ENCODE measurements at places on chromosomes 3 and 15.

DNA sequence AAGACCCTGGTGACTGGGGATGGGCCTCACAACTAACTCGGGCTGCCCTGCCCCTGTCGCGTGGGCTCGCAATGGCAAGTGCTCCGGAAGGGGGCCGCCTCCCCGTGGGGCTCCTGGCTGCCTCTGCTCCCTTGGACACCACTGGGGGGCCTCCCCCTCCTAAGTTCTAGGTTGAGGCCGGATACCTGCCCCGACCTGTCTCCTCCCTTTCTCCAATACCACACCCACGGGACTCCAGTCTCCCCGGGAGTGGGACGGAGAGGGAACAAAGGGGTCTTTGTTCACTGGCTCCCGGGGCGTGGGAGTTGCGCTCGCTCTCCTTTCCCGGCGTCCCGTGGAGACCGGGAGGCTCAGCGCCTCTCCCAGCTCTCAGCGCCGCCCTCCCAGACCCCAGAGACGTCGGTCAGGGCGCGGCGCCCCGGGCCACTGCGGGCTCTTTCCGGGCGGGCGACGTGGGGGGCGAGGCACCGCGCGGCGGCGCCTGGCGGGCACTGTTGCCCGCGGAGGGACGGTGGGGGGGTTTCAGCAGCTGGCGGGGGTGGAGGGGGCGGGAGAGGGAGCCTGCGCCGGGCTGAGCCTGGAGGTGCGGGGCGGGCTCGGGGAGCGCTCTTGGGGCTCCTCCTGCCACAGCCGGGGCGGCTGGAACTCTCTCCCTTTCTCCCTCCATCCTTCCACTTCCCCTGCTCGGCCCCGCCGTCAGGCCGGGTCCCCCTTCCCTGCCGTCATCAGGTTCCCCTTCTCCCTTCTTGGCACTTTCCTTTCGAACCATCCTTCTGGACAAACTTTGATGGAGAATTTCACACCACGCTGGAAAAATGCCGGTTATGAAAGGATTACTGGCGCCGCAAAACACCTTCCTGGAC lies at the start of gene KCNH8:
KCNH8 (plus strand) TSS at position 606 of the 863 bp plus-strand sequence; CDS start at position 816, 210 bp downstream.
- DNase-seq = no peak

DNA sequence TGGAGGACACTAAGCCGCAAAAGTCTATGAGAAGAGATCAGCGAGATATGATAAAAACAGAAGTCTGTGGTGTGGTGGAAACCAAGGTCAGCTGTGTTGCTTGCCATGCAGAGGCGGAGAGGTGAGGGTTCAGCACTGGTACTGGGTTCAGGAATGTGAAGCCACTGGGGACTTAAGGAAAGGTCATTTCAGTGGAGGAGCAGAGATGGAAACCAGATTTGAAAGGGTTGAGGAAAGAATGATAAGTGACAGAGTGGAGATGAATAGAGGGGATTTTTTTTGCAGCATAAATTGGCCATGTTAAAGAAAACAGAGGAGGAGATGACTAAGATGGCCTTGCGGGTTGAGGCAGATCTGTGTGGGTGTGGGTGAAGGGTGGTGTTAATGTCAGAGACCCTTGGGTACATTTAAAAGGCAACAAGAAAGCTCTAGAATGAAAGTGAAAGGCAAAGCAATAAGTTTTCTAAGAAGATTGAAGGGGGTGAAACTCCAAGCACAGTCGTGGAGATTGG lies 265.5 kb downstream of the ADAMTSL3 start:
- DNase-seq = no peak

DNA sequence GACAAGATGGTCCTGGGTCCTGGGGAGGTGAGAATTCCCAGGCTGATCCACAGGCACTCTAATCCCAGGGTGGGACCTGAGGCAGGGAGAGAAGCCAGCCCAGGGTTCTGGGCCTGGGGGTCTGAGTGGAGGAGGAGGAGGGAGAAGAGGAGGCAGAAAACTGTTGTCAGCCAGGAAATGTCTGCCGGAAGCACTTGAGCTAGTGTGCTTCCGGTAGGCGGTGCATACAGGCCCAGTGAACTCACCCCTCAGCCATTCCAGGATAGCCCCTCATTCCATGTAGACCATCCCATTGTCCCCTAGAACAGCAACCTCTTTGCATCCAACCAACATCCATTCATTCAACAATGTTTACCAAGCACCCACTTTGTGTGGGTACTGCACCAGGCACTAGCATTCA lies 47.9 kb upstream of the LCTL start:
- no peak for DNase-seq

- DNase-seq = no peak
Observed at GRCh38 chr3:24047513-24047912, 102.4 kb downstream of the NR1D2 start.

GRCh38 chr15:28952666-28953491 lies 67.1 kb downstream of the APBA2 start:
- no peak for DNase-seq

DNA sequence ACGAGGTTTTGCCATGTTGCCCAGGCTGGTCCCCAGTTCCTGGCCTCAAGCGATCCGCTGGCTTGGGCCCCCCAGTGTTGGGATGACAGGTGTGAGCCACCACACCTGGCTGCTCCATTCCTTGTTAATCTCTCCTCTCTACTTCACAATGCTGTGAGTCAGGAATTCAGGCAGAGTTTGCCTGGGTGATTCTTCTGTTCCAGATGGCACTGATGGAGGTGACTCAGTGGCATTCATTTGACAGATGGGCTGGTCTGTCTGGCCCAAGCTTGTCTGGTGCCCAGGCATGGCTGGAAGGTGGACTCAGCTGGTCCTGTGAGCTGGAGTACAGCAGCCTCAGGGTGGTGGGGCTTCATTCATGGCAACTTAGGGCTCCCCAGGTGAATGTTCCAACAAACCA lies 43.2 kb downstream of the SLC6A20 start:
- DNase-seq = peak; percentile 16

DNA sequence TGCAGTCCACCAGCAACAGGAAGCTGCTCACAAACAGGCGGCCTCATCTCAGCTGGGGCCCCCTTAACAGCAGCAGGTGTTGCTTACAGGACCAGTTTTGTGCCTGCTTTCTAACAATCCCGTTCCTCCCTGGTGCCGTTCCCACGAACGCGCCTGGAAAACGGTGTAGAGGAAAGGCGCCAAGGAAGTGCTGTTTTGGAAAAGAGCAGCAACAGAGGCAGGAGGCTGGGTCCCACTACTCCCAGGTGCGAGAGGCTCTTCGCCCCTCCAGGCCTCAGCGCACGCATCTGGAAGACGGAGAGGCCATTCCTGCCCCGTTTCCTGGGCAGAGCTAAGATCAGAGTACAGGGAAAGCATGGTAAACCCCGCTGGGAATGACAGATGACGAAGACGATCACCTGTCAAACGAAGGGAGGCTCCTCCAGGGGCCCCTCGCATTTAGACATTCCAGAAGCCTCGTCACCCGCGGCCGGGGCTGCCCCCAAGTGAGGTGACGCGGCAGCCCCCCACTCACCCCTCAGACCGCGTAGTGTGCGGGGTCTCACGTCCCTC lies 603 bp downstream of the SCAPER start:
- DNase-seq = peak; percentile 59

DNA sequence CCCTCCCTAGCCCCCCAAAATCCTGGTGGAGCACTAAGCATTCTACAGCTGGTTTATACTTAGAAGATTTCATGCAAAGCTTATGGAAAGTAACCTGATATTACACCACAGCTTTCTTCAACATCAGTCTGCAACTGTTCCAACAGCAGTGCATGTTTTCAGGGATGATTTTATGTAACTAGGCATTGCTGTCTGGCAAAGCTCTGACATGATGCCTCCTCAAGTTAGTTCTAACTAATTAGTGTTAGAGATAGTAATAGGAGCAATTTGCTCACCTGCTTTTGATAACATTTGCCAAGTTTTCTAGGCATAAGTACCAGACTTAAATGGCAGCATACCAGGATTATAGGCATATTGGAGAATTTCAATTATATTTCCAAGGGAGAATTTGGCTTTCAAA lies 330.3 kb upstream of the SGO1 start:
- DNase-seq = no peak

- DNase-seq = no peak
Observed at GRCh38 chr3:88616413-88616812, 466.7 kb downstream of the C3orf38 start.

GRCh38 chr3:183802989-183803388 lies 22.4 kb downstream of the MAP6D1 start:
- DNase-seq = no peak

DNA sequence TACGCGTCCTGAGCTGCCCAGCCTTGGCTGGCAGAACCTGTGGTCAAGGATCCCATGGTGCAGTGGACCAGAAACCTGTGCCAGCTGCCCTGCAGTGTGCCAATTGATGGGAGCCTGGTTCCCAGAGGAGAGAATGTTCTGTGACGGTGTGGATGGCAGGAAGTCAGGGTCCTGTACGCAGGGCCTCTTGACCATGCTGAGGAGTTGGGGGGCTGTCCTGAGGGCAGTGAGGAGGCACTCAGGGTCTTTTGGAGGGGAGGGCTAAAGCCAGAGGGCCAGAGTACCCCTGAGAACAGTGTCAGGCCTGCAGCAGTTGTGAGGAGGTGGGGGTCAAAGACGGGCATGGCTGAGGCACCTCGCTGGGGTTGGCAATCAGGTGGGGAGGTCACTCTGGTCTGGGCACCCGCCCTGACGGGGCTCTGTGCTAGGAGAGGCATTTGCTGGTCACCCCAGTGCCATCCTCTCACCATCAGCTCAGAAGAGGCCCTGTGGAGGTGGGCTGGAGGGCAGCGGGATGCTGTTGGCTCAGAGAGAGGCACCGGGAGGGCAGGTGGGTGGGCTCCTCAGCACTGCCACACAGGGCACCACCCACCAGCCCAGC lies 61.0 kb downstream of the SCN5A start:
- no peak for DNase-seq

DNA sequence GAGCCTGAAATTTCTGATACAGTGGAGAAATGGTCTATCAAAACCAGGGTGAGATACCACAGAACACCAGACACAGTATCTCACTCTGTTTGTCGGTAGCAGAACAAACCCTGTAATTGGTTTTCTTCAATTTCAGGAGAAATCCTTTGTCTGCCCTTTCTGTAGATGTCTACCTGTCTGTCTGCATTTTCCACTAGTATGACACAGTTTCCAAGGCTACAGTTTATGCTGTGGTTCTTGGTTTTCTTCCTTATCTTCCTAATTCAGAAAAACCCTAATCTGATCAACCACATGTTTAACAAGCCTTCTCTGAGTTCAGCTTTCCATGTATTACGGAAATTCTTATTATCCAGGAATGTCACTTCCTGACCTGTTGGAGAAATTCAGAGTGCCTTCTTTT lies 70.8 kb downstream of the SCN11A start:
- DNase-seq = no peak

DNA sequence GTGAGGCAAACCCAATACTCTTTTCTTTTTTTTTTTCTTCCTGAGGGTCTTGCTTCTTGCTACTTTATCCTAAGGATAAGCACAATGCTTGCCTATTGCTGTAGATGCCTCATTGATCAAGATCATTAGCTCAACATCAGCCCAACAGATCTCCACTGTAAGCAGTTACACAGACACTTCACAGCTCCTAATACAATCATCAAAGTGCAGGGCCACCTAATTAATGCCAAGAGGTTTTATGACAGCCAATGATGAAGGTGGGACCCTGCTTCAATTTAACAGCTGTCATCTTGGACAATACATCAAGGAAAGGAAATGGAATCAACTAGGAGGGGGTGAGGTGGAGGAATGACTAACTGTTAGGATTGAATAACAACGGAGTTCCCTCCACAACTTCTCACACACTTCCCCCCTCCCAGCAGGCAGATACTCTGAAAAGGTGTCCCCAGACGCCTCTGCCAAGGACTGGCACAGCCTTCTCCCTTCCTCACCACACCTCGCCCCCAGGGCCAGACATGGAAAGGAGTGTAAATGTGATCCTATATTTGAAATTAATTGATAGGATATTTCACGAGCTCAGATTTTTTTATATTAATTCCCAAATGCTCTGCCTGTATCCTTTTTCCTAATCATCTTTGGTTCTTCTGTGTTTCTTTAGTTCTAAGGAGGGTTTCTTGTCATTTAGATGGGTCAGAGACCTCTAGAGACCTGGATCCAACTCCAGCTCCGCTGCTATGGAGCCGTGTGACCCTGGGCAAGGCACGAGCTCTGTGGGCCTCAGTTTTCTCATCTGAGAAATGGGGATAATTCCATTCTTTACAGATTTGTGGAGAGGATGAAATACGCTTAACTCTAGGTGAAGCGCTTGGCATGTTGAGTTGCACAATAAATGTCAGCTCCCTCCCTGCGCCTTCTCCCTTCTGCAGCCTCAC lies 1.2 kb downstream of the DCLK3 start:
- DNase-seq = no peak

Measured in LHCN-M2 (cell line).